ENCODE measurements at places on chromosomes 3 and 15.

DNA sequence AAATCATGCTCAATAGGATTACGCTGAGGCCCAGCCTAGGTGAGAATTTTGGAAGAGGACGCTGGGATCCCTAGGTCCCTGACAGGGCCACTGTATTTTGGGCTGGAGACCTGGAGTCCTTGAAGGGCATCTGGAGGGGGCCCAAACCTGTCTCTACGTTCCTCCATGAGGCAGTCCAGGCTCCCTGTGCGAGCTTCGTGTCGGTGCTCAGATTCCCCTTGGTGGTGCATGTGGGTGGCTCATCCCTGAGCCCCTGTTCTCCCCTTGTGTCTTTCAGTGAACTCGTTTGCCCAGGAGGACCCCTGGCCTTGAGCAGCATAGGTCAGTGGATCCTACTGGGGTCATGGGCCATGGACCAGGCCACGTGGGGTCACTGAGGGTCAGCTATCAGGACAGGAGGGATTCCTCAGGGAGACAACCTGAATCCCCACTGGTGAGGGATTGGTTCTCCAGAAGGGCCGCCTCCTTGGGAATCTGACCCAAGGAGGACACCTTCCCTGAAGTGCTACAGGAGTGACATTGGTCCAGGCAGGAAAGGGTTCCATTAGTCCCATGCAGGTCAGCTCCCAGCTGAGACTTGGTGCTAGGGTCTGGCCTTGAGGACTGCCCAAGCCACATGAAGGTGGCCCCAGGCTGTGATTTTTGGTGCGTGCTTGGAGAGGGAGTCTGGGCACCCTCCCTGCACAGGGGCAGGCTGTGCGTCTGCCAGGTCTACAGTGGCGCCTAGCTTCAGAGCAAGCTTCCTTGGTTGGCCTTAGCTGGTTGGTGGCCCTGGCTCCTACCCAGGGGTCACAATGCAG lies 229.8 kb downstream of the SNRPN start:
- no peak for DNase-seq

DNA sequence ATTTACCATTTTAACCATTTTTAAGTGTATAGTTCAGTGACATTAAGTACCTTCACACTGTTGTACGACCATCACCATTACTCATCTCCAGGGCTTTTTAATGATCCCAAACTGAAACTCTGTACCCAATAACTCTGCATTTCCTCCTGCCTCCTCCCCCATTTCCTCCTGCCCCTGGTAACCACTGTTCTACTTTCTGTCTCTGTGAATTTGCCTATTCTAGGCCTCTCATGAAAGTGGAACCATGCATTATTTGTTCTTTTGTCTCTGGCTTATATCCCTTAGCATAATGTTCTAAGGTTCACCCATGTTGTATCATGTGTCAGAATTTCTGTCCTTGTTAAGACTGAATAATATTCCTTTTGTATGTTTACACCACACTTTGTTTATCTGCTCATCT lies 154.2 kb downstream of the MECOM start:
- no peak for DNase-seq

- DNase-seq, result no peak
Observed at GRCh38 chr3:124964387-124964786, 29.8 kb upstream of the MUC13 start.

DNA sequence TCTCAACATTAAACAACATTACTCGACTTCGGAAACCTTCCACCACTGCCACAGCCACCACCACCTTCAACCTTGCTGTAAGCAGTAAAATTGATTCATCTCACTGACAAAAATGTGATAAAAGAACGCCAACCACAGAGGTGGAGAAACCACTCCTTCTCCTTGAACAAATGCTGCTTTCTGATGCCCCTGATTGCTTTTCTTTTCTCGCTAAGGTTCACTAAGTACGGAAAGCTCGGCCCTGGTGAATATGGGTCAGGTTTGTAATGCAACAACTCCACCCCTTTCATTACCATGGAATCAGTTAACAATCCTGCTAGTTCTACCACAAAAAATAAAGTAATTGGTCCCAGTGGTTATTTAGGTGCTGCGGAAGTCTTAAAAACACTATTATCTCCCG lies 44.9 kb downstream of the MEIS2 start:
- DNase-seq, result no peak

- DNase-seq, result no peak
Observed at GRCh38 chr3:52087731-52088130, 31.4 kb upstream of the DUSP7 start.
